T-helper 17 cell (primary cell): ENCODE measurements at places on chromosomes 11 and 22.

DNA sequence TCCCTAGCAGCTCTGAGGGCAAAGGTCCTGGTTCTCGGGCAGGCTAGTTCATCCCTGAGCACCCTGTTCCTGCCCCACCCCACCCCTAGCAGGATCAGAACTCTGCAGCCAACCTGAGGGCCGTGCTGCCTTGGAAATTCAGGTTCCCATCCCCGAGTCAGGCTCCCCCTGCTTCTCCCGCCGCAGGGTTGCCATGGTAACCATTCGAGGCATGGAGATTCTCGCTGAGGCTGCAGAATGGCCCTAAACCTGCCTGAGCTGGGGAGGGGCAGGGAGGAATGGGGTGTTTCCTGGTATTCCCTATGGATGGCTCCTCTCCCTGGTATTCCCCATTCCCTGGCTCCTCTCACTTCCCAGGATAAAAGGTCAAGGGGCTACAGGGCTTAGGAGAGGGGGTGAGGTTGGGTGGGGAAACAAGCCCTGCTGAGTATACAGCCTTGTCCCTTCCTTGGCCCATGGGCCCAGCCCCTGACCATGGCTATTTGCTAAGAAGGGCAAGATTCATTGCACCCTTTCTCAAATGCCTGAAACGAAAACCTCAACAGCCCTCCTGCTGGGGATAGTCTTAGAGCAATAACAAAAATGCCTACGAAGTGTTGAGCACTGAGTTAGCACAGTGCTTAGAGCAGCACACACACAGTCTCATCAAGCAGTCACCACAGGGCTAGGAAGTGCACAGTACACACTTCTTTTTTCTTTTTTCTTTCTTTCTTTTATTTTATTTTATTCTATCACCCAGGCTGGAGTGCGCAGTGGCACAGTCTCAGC lies 58.7 kb downstream of the CHST1 start:
- DNase-seq = no peak

DNA sequence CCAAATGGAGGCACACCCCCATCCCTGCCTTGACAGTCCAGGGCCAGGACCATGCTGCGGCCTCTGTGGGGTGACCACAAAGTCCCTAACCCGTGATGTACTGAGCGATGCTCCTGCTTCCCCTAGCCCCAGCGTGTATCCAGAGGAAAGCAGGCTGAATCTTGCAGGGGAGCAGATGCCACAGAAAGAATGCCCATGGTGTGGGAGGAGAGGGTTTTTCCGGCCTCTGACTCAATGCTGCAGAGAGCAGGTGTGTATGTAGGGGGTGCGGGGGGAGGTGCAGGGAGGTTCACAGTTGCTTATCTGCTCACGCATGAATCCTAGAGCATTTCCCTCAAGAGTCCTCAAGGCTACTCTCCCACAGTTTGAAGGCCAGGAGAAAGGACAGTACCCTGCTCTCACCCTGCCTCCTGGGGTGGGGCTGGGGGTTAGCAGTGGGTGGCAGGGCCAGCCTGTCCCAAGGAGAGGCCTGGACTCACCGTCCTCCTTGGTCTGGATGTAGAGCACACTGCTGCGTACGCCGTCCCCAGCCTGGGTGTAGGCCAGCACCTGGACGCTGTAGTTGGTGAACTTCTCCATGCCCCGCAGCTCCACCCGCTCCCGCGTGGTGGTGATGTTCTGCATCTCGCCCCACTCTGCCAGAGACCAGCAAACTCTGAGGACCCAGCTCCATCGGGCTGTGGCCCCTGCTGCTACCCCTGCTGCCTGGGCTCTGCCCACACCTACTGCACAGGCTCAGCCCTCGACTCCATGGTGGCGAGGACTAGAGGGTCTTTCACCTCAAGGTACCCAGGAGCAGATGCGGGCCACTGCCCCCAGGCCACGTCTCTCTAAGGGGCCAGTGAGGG lies 130.8 kb downstream of the CEP164 start:
- no peak for DNase-seq

DNA sequence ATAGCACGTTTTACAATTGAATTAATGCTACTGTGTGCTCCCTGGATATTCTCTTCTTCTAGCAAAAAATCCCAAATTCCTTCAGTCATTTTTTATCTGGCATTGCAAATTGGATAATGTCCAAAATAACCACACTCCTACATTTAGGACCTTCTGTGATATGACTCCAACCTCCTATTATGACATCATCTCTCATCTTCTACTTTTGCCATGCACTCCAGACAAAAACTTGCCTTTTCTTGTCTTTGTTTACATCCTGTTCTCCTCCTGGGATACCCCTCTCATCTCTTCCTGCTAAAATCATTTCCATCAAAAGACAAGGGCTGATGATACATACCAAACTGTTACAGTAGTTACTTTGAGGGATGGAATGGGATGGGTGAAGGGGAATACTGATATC lies 20.6 kb upstream of the TMEM218 start:
- no peak for DNase-seq

GRCh38 chr11:27381238-27381666 lies 18.2 kb upstream of the CCDC34 start:
- DNase-seq = no peak

GRCh38 chr11:65112546-65113360 lies 1.1 kb downstream of the TM7SF2 start:
- DNase-seq = peak; percentile 70

DNA sequence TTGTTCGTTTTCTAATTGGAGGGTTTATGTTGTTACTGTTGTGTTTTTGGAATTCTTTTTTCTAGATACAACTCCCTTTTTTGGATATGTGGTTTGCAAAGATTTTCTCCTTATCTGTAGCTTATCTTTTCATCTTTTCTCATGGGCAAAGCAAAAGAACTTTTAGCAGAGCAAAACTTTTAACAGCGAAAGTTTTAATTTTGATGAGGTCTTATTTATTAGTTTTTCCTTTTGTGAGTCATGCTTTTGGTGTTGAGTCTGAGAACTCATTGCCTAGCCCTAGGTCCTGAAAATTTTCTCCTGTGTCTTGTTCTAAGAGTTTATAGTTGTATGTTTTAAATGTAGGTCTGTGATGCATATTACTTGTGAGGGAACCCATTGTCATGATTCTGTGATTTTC lies 99.4 kb downstream of the TEAD1 start:
- DNase-seq = no peak

GRCh38 chr11:41895081-41895480 lies 435.6 kb upstream of the LRRC4C start:
- DNase-seq = no peak

DNA sequence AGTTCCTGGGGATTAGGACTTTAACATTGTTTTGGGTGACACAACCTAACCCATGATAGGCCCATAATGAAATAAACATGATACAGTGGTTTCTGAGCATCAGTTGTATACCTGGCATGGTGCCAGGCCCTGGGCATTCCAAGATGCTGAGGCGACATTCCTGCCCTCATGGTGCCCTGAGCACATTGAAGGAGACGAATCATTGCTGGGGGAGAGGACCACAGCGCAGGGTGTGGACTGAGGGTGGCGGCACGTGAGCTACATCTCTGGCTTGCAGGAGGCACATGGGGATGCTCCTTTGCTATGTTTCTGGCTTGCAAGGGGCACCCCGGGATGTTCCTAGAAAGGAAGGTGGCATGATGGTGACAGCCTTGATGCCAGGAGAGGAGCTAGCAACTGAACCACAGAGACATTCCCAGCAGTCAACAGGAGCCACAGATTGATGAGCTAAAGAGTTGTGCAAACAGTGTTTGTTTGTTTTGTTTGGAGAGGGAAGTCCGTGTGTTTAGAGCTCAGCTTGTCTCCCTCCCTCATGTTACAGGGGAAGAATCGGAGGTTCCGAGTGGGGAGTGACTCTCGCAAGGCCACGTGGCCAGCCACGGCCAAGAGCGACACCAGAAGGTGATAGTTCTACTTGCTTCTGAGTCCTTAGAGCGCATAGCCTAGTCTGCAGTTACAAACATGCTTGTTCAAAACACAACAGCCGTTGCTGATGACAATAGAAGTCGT lies 106.4 kb downstream of the MIAT start:
- DNase-seq = no peak

- DNase-seq = no peak
Measured at GRCh38 chr11:131229221-131229620, 141.2 kb upstream of the NTM start.

- no peak for DNase-seq
Measured at GRCh38 chr11:59184691-59185339, 12.9 kb downstream of the DTX4 start.
